Stimulated activated memory B cell treated with anti-CD40 and anti-IgM and Interleukin-4, amounts not matched to agents 10 μg/mL and 1 μg/mL and 100 μg/mL, for 72 hours (primary cell): ENCODE measurements at places on chromosomes 1 and 21.
A peak's percentile ranks its signal among the peaks of the same experiment; 100 is the strongest.

GRCh38 chr1:211831558-211832323, 1.2 kb upstream of the LPGAT1 start:
- ATAC-seq = peak; percentile 14

- ATAC-seq = no peak
Measured at GRCh38 chr1:200638073-200638472, 17.5 kb upstream of the KIF14 start.

DNA sequence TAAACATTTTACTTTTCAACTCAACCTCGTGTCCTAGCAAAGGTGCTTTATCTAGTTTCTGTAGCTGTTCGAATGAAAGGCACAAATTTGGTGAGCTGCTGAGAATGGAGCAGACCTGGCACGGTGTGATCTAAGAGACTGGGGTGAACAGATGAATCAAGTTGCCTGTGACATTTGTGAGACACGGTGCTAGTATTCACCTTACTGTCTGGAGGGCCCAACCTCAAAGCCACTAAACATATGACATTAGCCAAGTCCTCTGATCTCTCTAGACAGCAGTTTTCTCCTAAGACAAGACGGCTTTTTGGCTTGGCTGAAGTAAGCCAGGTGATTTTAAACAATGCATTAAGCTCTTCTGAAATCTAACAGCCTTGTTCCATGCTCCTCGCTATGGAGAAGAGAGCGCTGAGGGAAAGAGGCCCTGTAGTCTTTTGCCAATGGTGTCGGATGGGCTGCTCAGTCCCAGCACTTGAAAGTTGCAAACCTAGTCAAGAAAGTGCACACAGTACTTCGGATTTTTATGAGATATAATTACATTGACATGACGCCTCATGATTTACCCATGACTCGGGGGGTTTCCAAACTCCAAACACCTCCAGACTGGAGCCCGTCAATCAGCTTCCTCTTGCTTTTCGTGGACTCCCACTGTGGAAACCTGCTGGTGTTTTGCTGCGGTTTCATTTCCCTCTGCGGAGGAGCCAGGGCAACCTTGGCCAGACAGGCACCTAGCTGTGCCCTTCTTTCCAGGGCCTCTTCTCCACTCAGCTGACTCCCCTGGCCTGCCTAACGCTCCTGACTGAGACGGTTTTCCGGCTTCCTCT, 794 bp upstream of the TOR3A start:
- ATAC-seq = peak; percentile 49

- peak; percentile 84 for ATAC-seq
Measured at GRCh38 chr1:38152351-38153065, 105.9 kb upstream of the POU3F1 start.

DNA sequence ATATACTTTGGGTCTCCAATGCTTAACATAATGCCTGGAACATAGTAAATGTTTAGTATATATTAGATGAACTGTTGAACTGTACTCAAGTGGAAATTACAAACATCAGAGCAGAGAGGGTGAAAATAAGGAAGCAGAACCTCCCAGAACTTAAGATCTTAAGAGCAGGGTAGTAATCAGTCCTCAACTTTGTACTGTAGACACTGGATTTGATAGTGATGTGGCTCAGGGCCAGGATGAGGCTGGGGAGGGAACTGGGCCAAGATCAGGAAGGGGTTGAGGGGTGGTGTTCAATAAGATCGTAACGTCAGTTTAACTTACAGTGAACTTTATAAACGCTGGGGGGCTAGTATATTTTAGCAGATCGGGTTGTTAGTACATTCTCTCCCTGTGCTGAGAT, 15.4 kb downstream of the MPZL1 start:
- no peak for ATAC-seq
